ENCODE measurements at places on chromosomes 3 and 15.

DNA sequence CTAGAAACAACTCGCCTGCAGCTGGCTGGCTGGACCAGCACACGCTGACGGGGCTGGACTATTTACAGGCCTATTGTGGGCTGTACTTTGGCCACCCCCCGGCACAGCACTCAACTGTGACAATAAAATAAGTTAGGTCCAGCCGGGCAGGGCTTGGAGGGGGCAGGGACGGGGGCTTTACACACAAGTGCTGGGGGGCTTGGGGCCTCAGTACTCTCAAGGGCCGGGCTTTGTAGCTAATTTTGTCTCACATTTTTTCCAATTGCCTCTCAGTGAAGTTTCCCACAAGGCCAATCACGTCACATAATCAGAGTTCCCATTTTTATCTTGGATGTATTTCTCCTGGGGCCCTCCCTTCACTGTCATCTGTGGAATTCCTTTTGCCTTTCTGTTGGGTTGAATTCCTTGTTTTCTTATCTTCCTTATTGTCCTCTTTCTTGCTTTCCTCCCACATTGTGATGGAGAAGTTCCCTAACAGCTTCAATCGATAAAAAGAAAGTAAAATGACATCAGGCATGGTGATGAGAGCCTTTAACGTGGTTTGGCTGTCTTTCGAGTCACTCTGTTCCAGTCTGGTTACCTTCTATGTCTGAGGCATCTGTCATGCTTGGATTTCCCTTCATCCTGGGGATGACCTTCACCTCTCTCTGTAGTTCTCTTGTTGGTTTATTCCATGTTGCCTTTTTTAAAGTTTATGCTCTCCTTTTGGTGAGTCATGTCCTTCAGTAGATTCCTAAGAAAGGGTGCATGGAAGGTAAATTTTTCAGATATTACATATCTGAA lies 44.1 kb upstream of the CMTM7 start:
- DNase-seq = no peak

- DNase-seq = no peak
Measured at GRCh38 chr3:186461141-186461540, 83.0 kb downstream of the CRYGS start.

GRCh38 chr15:89463113-89463512 lies 33.3 kb downstream of the RHCG start:
- DNase-seq = no peak

- no peak for DNase-seq
Measured at GRCh38 chr15:50137893-50138292, 18.9 kb upstream of the ATP8B4 start.

DNA sequence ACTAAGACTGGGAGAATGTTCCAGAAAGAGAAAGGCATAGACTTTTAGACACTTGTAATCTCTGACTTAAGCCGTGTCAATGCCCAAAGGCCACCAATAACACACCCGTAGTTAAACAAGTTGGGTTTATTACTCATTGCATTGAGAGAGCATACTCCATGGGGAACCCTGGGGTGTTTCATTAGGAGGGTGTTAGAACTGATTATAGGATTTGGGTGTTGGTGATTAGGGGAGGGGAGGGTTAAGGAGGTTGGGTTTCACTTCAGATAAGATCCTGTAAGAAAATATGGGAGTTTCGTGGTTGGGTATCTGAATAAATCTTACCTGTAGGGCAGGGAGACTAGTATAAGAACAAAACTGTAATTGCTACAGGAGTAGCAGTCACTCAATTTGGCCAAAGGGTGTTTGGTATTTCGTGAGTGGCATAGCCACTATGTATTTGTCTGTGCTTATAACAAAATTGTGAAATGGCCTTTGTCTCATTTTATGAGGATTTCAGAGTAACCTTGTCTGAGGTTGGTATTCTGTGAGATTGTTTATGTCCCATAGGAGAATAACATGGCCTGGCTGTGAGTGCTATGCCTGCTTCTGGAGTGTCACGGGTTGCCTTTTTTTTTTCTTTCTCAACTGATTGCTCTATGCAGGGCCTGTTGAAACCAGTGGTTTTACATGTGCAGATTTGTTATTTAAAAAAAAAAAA lies 2.9 kb downstream of the HACD3 start:
- DNase-seq = no peak

- no peak for DNase-seq
Measured at GRCh38 chr3:24220859-24221657, 273.6 kb downstream of the THRB start.

GRCh38 chr3:57646723-57647122 lies 46.2 kb downstream of the DENND6A start:
- no peak for DNase-seq

DNA sequence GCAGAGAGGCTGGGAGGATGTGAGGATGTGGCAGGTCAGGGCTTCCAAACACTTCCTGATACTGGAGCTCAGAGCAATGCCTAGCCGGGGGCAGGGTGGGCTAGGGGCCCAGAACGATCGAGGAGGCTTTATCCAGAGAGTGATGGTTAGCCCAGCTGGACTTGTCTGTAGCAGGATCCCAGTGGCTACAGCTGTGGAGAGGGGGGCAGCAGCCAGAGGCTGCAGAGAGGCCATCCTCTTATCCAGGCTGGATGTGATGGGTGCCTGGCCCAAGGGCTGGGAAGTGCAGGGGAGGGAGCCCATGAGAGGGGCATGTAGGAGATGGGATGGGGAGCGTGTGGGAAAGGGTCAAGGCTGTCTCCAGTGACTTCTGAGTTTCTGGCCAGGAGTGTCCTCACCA lies 4.6 kb downstream of the PARP3 start:
- DNase-seq = no peak
